ENCODE measurements at places on chromosomes 11 and 22.
A peak's percentile ranks its signal among the peaks of the same experiment; 100 is the strongest.

DNA sequence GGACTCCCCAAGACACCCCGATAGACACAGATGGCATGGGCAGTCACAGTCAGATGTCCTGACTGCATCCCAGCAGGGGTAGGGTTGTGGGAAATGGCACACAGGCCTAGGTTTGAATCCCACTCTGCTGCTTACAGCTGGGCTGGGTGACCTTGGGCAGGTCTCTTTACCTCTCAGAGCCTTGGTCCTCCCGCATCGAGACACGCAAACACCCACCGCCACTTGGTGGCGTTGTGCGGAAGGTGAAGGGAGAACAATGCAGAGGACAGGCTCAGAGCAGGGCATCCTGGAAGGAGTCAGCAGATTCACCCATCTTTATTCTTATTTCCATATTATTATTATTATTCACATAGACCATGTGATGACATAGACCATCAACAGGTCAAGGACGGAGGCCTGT is 140.5 kb downstream of the MIAT start:
- no peak for DNase-seq

DNA sequence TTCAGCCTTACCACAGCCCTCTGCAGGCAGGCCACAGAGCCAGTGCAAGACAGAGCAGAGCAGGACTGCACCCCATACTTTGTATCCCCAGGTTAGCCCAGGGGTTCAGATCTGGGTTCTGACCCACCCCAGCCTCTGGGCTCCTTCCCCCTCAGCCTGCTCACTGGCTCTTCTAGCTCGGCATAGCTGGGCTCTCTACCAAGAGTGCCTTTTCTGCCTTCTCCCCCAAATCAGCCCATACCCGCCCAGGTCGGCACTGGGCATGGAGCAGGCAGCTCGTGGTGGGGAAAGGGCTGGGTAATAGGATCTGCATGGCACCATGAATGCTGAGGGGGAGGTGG is 8.3 kb downstream of the RELT start:
- DNase-seq, result no peak

DNA sequence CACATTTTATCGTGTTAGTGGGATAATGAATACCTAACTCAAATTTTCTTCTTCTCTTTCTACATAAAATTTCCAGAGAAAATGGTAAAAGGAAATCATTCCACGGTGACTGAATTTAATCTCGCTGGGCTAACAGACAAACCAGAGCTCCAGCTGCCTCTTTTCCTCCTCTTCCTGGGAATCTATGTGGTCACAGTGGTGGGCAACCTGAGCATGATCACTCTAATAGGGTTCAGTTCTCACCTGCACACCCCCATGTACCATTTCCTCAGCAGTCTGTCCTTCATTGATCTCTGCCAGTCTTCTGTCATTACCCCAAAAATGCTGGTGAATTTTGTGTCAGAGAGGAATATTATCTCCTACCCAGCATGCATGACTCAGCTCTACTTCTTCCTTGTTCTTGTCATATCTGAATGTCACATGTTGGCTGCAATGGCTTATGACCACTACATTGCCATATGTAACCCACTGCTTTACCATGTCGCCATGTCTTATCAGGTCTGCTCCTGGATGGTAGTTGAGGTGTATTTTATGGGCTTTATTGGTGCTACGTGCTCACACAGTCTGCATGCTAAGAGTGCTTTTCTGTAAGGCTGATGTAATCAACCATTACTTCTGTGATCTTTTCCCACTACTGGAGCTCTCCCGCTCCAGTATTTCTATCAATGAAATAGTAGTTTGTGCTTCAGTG is 24.1 kb downstream of the OR10D3 start:
- DNase-seq, result no peak

DNA sequence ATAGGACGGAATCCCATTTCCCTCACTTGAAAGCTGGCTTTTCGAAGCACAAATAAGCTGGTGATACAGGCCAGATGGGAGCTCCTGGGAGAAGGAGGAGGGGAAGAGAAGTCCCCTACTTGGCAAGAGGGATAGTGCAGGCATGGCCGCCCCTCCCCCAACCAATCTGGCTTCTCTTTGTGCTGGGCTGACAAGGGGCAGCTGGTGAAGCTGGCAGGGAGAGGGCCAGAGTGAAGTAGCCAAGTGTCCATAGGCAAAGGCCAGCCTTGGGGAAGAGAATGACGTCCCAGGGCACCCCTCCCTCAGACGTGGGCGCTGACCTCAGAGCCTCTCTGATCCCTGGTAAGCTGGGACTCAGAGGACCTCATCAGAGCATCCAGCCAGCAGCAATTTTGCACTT is 78.7 kb upstream of the GRAMD1B start:
- peak; percentile 91 for DNase-seq

DNA sequence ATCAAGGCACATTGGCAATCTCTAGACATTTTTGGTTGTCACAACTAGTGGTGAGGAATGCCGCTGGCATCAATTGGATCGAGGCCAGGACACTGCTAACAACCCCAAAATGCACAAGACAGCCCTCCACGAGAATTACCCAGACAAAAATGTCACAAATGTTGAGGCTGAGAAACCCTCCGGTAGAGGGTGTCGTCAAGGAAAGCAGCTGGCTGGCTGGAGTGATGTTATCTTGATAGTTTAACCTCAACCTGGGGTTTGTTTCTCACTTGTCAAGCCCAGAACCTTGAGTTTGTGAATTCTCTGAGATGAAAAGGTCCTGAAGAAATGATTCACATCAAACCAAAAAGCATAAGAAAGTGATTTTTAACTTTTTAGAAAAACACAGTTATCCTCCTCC is 21.1 kb upstream of the TMPRSS13 start:
- no peak for DNase-seq

All from cerebellar nuclear complex (tissue), 1 donor.